Activated CD4-positive, alpha-beta T cell treated with anti-CD3 and anti-CD28 coated beads for 24 hours (primary cell): ENCODE measurements at places on chromosomes 6 and 20.

- no peak for DNase-seq
These were observed 2.6 kb downstream of the PRR18 start for GRCh38 chr6:166305562-166306117.

GRCh38 chr20:35302421-35303335 is 10.5 kb upstream of the FAM83C start:
- no peak for DNase-seq

- DNase-seq, result no peak
These were observed 15.8 kb downstream of the MAN1A1 start for GRCh38 chr6:119333707-119334295.

- DNase-seq, result peak; percentile 25
These were observed 31.9 kb downstream of the NSFL1C start for GRCh38 chr20:1434571-1435336.

DNA sequence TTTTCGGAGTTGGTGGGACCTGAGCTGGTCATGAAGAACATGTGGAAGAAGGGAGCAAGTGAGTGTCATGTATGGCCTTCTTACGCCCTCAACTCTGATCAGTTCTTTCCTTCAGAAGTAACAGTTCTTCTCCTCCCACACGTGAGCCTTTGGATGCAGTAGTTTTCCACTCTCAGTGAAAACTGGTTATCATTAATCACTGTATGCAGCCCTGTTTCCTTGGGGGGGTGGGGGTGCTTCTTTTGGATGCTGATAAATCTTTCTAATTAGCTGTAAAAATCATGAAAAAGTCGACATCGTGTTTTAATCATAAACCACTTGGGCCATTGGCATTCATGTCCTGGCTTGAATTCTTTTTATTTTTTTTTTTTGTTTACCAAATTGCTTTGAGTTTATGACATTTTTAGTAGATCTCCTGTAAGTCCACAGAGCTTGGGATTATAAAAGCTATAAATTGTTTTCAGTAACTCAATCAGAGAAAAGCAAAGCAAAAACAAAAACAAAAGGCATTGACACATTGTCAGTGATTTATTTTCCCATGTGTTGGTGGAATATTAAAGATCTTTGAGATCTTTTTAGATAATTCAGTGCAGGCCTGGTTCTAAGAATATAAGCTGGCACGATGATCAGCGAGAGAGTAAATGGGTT is 84.8 kb downstream of the TRMT11 start:
- DNase-seq, result no peak

DNA sequence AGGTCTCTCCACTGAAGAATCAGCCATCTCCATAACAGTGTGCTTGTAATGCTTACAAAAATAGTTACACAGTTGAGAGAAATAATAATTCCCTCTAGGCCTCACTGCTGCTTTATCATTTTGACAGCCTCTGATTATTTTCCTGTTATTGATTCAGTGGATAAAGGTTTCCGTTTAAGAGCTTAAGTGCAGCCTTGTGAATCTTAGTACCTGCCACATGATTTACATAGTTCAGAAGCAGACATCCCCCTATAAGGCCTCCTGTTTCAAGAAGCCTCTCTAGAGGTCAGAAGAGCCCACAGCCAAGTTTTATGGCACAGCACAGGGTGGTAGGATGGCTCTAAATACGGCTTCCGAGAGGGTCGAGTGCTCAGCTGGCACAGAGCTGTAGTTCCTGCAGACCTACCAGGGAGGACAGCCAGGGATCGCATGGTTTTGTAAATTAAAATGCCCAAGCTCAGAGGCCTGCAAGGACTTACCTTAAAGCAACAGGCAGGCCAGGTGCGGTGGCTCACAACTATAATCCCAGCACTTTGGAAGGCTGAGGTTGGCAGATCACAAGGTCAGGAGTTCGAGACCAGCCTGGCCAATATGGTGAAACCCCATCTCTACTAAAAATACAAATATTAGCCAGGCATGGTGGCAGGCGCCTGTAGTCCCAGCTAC is 17.6 kb upstream of the PYGB start:
- DNase-seq, result no peak

- no peak for DNase-seq
These were observed 47.5 kb upstream of the NHSL1 start for GRCh38 chr6:138546733-138547185.

DNA sequence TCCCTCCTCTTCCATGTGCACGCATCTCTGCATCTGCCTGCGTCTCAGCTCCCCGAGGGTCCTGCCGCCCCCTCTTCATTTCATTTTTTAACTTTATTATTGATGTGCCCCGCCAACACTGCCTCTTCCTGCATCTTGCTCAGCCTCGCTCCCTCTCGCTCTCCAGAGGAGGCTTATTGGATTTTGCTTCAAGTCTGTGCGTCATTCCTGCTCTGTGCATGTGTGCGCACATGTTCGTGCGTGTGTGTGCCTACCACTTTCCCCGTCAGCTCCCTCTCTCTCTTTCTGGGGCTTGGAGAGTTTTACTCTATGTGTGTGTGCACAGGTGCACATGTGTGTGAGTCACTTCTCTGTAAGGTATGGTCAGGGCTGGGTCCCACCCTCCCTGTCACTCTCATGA is 71.8 kb upstream of the NNAT start:
- no peak for DNase-seq

- DNase-seq, result no peak
These were observed 11.5 kb upstream of the TMEM244 start for GRCh38 chr6:129872586-129872985.

- DNase-seq, result no peak
These were observed 493 bp downstream of the CRYBG1 start for GRCh38 chr6:106360989-106361430.

GRCh38 chr6:14721103-14721758 is 524.6 kb upstream of the JARID2 start:
- DNase-seq, result no peak

DNA sequence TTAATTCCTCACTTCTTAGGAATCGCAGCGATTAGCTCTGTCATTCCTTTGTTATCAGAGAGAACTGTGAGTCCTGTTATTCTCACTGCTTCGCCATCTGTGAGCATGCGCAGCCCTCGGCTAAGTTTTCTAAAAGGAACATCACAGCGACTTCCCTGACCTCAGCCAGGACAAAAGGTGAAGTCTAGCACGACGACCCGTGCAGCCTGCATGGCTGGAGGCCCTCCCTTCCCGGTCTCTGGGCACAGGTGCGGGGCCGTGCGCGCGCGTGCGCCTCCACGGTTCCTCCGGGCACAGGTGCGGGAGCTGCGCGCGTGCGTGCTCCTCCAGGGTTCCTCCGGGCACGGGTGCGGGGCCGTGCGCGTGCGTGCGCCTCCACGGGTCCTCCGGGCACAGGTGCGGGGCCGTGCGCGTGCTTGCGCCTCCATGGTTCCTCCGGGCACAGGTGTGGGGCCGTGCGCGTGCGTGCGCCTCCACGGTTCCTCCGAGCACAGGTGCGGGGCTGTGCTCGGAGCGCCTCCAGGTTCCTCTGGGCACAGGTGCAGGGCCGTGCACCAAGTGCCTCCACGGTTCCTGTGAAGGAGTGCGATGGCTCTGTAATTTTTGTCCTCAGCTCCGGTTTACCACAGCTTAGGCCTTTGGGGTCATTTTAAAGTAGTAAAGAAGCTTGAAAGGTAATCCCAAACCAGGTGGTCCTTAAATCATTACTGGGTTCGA is 212.3 kb downstream of the ERMARD start:
- no peak for DNase-seq

GRCh38 chr6:53440336-53440945 is 91.7 kb upstream of the ELOVL5 start:
- DNase-seq, result no peak
